ENCODE measurements at places on chromosomes 13 and 19.
A peak's percentile ranks its signal among the peaks of the same experiment; 100 is the strongest.

- no peak for DNase-seq
Observed at GRCh38 chr19:32842061-32842460, 27.5 kb downstream of the SLC7A9 start.

- no peak for DNase-seq
Observed at GRCh38 chr13:66402066-66402465, 828.1 kb downstream of the PCDH9 start.

- no peak for DNase-seq
Observed at GRCh38 chr19:3474010-3474409, 6.3 kb downstream of the SMIM24 start.

DNA sequence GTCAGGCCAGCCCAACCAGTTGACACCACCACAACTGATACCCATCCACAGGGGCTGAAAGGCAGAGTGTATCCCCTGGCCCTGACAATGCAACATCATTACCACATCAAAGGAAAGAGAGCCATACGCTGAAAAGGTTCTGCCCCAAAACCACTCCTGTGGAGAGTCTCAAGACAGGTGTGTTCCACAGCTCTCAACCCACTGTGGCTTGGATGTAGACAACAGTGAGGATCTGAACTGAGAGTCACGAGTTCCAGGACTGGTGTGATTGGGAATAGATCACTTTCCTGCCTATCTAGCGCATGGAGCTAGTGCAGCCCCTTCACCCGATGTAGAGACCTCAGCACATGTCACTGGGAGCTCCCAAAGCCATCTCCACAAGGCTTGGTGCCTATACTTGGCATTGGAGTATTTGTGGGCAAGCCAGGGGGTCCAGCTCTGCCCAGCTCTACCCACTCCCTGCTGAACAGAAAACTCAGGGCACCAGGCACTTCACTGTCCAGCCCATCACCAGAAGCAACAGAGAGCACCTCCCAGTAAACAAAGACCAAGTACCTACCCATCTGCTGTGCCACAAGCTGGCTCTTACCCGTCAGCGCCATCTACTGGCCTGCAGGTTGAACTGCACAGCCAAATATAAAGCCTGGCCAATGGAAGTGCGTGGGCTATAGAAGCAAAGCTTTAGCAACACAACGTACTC is 579.5 kb downstream of the UQCRFS1 start:
- DNase-seq: peak; percentile 78

DNA sequence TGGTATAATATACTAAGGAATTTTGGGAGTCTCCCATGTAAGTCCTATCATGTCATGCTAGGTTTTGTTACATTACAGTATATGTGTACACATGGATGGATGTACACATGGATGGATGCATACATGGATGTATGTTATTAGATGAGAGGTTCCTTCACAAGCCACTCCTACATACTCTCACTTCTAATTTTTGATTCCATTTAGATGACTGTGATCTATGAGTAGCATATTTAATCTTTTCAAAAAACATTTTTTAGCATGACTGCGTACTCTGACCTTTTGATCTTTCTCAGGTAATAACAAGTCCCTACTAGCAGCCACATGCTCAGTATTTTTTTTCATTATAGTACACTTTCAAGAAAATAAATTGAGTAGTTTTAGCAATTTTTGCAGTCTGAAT is 441.8 kb downstream of the SLITRK1 start:
- no peak for DNase-seq

DNA sequence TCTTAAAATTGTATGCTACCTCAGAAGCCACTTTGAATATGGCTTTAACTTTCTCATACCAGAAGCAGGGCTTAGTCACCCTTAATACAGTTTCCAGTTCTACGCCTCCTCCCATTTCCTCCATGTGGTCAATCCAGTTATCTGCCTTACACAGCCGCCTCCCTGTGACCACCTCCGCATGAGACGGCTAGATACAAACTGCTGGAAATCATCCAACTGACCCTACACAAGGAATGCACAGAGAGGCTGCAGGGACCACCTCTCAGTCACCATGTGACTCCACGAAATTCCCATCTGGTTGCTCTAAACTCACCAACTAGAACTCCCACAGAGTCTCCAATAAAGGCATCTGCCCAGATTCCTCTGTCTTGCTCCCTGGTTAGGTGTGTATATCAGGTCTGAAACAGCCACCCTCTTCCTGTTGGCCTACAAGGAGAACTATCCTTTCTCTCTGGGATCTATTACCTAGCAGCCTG is 6.8 kb downstream of the ZNF564 start:
- DNase-seq: no peak

GRCh38 chr13:32026623-32027022 is 5.0 kb upstream of the FRY start:
- DNase-seq: no peak

- DNase-seq: peak; percentile 74
Observed at GRCh38 chr19:49758292-49758691, 4.8 kb downstream of the TSKS start.

GRCh38 chr13:45162194-45162593 is 38.7 kb downstream of the KCTD4 start:
- peak; percentile 24 for DNase-seq

DNA sequence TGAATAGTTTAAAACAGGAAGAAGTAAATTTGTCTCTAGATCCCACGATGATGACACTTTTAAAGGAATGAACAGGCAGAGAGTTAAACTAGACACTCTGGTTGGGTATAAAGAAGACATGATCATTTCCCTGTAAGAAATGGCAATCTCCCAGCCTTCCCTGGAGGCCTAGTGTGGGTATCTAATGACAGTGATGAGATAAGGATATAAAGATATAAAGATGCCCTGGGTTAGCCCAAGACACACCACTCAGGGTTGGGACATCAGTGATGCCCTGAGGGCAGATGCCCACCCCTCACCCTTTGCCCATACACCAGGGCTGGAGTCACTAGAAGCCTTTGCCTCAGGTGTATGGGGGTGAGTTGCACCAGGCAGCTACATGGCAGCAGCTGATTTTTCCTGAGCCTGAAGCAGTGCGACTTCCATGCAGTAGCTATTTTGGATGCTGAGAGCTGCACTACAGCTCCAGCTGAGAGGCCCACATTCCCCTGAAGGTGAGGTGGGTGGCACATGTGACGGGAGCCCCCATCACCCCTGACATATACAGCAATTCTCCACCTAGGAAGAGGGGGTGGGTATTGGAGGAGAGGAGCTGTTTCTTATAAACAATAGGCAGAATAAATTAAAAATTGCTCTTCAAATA is 177.5 kb downstream of the NDFIP2 start:
- DNase-seq: no peak

- DNase-seq: no peak
Observed at GRCh38 chr19:11721681-11722080, 17.1 kb downstream of the ZNF823 start.

- DNase-seq: no peak
Observed at GRCh38 chr19:48703316-48703715, 7.5 kb downstream of the FUT2 start.

GRCh38 chr13:47564041-47564440 is 437.0 kb downstream of the SUCLA2 start:
- no peak for DNase-seq

GRCh38 chr13:52738719-52739467 is 727 bp downstream of the CNMD start:
- peak; percentile 12 for DNase-seq

GRCh38 chr19:2561221-2561620 is 85.3 kb downstream of the GADD45B start:
- DNase-seq: no peak

DNA sequence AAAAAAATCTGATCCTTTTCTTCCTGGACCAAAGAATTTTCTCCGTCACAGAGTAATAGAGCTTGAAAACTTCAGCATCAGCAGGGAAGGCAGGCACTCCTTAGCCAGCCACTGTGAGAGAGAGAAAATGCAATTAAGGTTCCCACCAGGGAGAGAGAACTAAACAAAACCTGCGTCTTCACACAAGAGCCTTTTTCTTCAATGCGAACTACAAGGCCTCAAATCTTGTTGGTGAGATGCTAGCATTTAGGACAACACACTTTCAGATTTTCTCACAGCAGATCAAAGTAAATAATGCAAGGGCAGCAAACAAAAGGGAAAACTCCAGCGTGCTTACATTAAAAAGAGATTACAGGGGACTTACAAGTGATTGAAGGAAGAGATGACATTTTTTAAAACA is 80.1 kb downstream of the DACH1 start:
- DNase-seq: no peak

DNA sequence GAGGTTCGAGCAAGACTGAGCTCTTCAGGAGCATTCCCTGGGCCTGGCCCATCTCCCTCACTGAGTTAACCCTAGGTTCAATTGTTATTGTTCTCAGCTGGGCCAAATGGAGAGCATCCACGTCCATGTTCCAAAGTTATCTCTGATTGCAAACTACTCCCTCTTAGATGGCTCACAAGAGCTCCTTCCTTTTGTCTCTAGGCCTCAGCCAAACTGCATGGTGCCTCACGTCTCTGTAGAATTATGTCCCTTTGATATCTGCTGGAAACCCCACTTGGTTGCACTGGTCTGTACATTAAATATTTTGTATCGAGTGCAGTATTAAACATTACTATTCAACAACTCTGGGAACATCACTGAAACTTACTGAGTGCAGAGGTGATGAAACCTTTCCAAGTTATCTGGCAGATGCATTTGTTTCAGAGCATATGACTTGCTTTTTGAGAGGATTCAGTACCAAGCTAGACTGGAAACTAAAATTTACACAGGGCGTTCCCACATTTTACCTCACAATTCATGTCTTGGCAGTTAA is 38.1 kb downstream of the DOCK9 start:
- DNase-seq: no peak

- DNase-seq: peak; percentile 25
Observed at GRCh38 chr13:97223037-97223710, 1.0 kb downstream of the MBNL2 start.

GRCh38 chr19:3163230-3163886 is 15.2 kb upstream of the S1PR4 start:
- peak; percentile 88 for DNase-seq

DNA sequence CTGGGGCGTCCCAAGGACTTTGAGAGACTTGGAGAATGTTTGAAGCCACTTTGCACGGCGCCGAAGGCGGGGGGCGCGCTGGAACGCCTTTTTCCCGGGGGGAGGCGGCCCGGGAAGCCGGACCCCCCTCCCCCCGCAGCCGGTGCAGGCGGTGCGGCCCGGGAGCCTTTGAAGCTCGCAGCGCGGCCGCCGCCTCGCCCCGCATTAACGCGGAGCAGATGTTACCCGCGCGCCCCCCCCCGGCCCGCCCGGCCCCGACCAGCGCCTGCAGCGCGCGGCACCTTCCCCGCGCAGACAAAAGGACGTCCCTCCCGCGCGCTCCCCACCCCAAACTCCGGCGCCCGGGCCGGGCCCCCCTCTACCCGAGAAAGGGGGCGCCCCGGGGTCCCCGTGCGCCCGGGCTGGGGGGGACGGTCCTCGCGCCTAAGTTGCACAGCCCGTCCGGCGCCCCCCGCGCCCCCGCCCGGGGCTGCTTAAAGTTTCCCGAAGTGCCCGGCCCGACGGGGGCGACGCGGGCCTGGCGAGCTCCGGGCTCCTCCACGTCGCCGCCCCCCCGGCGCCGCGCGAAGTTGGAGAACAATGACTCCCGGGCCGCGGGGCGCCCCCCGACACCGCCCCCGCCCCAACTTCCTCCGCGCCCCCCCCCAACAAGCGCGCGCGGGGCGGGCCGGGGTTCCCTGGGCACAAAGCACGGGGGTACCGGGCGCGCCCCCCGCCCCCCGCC is 685 bp downstream of the TCF3 start:
- DNase-seq: peak; percentile 74

- DNase-seq: no peak
Observed at GRCh38 chr13:93292366-93292765, 65.8 kb downstream of the GPC6 start.

DNA sequence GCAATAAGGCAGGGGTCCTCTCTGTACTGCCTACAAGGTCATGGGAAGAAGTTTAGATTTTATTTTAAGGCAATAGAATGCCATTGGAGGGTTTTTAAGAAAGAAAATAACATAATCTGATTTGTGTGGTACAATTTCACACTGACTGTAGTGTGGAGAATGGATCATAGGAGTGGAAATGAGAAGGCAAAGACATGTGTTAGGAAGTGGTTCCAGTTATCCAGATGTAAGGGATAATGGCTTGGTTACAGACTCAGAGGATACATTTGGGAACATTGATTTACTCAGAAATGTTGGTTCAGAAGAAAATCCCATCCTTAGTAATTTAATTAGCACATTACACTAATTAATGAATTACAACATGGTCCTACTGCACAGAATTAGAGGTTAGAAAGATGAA is 788.2 kb downstream of the SLITRK5 start:
- DNase-seq: no peak

DNA sequence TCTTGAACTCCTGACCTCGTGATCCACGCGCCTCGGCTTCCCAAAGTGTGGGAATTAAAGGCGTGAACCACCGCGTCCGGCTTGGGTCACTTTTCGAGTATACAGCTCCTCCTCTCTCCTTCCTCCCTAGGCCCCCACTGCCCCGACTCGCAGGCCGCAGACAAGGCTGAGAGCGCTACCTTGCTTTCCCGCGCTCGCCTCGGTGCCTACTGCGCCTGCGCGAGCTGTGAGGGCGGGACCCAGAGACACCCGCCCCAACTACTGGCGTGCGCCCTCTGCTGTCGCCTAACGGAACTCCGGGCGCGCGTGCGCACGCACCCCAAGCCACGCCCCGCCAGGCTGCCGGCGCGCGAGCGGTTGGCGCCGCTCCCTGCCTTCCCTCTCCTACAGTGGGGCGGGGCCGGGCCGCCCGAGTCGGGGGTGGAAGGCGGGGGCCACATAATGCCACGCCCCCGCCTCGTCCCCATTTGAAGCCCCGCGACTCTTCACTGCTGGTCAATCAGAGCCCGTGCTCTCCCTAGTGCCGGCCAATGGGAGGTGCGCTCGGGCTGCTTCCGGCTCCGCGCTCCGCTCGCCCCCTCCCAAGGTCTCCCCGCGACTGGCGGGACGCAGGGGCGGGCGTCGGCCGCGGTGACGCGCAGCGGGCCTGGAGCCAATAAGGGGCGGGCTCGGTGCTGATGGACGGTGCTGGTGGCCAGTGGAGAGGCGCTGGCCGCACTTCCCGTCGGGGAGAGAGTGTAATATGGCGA is at the start of gene RAB8A:
TSS of gene RAB8A (plus strand) at position 730 of the 749 bp plus-strand sequence. CDS start at position 743, 13 bp downstream.
- peak; percentile 99 for DNase-seq

GRCh38 chr19:18368504-18369222 is 17.3 kb upstream of the GDF15 start:
- DNase-seq: no peak

DNA sequence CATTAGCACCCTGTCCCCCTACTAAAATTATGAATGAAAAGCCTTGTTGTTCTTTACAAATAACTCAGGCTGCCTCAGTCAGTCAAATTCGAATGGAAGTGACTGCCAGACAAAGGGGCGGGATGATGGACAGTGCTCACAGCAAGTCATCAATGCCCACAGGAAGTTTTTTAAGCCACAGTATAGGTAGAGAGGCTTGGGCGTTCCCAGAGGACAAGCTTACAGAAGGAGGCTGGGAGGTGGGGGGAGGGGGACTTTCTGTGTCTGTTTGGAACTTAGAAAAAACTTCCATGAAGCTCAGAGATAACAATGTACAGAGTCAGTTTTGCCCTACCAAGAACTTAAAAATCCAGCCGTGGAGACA is 18.5 kb upstream of the SPRY2 start:
- no peak for DNase-seq

Measured in AG20443 (cell line).